Epithelial cell of proximal tubule (primary cell): ENCODE measurements at places on chromosomes 5 and 9. TPM values are rescaled to one million over a fixed set of nuclear protein-coding genes. Genes with fewer than 3 reads are reported as not detected.

- DNase-seq: peak; percentile 13
These were observed 466.1 kb downstream of the TLR4 start for GRCh38 chr9:118170032-118170955.

DNA sequence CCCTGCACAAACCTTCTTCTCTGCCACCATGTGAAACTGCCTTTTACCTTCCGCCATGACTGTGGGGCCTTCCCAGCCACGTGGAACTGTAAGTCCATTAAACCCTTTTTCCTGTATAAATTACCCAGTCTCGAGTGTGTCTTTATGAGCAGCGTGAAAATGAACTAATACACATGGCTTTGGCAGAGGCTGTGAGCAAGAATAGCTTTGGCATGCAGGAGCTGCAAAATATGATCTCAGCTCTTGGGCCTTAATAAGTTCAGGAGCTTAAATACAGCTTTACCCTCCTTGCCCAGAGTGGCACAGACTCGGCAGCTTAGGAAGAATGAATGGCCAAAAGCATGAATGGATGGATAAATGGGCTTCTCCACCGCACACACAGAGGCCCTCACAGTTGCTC, 15.7 kb upstream of the SLC36A1 start:
- no peak for DNase-seq

DNA sequence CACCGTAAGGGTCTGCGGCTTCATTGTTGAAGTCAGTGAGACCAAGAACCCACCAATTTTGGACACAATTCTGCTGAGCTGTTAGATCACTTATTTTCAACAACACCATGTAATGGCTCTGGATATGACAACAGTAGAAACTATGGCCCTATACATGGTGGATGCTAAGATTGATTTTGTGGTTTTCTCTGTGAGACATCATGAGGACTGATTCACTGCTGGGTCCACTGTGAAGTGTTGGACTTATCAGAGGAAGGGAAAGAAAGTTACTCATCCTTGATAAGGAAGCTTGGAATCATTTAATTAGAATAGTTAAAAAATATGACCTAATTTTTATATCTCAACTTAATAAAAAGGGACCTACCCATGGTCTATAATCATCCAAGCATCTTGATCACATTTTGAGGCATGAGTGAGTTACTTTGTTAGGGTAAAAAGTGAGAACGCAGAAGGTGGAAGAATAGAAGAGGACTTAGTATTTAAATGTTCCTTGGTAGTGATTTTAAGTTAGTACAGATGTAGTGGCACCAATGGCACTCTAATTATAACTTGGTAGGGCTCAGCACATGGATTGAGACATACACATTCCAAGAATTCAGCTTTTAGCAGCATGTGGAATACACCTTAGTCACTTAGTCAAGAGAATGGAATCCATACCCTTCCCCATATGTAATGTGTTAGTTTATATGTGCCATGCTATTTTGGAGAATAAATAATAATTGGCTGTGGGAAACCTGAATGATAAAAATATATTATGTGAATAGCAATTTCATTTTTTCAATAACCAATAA, 123.5 kb upstream of the CD180 start:
- DNase-seq: no peak

GRCh38 chr5:90909101-90909503, 350.5 kb downstream of the ADGRV1 start:
- DNase-seq: no peak

DNA sequence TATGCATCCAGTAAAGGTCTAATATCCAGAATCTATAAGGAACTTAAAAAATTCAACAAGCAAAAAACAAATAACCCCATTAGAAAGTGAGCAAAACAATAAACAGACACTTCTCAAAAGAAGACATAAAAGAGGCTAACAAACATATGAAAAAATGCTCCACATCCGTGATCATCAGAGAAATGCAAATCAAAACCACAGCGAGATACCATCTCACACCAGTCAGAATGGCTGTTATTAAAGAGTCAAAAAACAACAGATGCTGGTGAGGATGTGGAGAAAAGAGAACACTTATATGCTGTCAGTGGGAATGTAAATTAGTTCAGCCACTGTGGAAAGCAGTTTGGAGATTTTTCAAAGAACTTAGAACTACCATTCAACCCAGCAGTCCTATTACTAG, 86.1 kb downstream of the WWC1 start:
- DNase-seq: no peak

DNA sequence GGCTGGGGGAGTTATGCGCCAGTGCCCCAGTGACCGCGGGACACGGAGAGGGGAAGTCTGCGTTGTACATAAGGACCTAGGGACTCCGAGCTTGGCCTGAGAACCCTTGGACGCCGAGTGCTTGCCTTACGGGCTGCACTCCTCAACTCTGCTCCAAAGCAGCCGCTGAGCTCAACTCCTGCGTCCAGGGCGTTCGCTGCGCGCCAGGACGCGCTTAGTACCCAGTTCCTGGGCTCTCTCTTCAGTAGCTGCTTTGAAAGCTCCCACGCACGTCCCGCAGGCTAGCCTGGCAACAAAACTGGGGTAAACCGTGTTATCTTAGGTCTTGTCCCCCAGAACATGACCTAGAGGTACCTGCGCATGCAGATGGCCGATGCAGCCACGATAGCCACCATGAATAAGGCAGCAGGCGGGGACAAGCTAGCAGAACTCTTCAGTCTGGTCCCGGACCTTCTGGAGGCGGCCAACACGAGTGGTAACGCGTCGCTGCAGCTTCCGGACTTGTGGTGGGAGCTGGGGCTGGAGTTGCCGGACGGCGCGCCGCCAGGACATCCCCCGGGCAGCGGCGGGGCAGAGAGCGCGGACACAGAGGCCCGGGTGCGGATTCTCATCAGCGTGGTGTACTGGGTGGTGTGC, at the start of gene RXFP3:
Gene RXFP3, plus strand, starts transcription at position 6 of the 636 bp plus-strand sequence. Its CDS starts 355 bp downstream, at position 361.
- no peak for DNase-seq

DNA sequence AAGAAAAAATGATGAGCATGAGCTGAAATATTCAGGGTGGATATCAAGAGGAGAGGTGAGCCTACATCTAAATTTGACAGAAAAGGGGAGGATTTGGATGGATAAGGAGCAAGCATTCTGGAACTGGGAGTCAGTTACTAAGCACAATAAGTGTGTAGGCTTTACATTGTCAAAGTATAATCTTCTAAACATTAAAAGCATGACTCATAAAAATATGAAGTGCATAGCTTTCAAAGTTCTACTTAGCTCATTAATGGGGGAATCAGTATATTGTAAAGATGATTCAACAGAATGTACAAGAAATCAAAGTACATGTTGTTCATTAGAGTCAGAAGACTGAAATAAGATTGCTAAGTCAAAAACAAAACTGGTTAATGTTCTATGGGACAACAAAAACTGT, 248.0 kb upstream of the GAS1 start:
- DNase-seq: no peak

GRCh38 chr5:1204693-1205242, 3.4 kb downstream of the SLC6A19 start:
- no peak for DNase-seq

- DNase-seq: no peak
These were observed 722.6 kb downstream of the TLR4 start for GRCh38 chr9:118426772-118427171.

DNA sequence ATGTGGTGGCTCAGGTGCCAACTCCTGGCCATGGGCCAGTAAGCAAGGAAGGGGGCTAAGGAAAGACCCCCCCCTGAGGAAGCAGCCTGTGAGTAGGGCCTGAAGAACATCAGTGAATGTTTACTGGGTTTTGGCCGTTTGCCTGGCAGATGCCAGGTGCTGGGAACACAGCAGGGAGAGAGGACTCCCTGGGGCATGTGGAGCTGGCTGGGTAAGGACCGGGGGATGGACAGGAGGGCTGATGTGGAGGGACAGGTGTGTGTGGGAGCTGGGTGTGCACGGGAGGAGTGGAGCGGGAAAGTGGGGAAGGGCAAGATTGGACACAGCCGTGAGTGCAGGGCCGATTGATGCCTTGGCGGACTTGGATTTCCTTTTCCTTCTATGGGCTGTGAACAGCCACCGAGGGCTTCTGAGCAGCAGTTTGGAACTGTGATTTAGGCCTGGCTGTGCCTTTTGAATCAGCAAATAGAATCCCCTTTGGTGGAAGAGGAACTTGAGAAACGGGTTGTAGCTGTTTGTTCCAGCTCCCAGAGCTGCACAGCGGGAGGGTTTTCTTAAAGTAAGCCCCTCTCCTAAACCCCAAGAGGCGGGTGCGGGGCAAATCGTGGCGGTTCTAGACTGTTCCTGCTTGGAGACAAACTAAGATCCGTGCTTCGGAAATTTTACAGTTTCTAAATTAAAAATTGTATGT, 3.1 kb downstream of the HMCN2 start:
- no peak for DNase-seq

DNA sequence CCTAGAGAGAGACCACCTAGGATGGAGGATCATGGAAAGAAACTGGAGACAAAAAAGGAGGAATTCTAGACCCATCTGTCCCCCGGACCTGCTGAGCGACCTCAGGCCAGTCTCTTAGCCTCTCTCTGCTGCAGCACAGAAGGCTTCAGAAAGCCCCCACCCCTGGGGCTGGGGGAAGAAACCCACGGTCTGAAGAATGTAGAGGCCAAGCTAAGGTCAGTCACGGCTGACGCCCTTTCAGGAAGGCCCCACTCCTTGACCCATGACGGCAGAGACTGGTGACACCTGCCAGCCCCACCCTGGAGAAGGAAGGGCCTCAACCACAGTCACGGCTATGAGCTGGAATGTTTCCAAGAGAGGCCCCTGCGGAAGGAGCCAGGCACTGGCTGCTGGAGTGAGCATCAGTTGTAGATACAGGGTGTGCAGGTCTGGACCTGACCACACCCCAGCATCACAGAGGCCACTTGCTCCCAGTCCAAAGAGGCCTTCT, 120.5 kb upstream of the BOD1 start:
- no peak for DNase-seq

- DNase-seq: no peak
These were observed 22.8 kb downstream of the EXOC3 start for GRCh38 chr5:465591-466403.

The ZNF454 gene
- total RNA-seq: 0.87 and 1.7 TPM in 2 replicates

The NTNG2 gene
- total RNA-seq: 0.07 TPM in 1 of 2 replicates, not detected in the other

The MUSK gene
- total RNA-seq: not detected in 2 replicates
